ENCODE measurements at places on chromosomes 3 and 15. TPM values are rescaled to one million over a fixed set of nuclear protein-coding genes. Genes with fewer than 3 reads are reported as not detected.
A peak's percentile ranks its signal among the peaks of the same experiment; 100 is the strongest.

DNA sequence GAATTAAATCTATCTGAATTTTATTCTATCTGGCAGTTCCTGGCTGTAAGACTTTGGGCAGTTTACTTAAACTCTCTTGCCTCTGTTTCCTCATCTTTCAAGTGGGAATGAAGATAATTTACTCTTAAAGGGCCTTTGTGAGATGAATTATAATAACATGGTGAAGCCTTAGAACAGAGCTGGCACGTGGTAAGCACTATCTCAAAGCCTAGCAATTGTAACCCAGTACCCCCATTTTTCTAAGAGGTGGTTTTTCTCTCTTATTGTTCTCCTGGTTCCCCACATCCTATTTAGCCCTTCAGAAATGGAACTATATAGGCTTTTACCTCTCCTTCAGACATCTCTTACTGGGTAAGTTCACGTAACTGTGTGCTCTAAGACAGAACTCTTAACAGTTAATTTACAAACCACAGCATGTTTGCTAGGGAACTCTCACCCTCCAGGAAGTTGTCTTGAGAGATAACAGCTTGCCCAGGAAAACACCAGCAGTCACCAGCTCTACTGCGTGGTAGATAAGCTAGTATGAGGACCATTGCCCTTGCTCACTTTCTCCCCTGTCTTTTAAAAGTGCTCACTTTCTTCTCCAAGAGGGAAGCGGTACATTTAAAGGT is 12.3 kb upstream of the CRBN start:
- no peak for DNase-seq
- peaks cover 8% of the 10 kb centered on the region for H3K27me3 ChIP-seq
- H3K4me1 ChIP-seq, result no peaks in the 10 kb centered on the region
- no peak overlapping the region for H3K27ac ChIP-seq
- no peak overlapping the region for H3K4me3 ChIP-seq

DNA sequence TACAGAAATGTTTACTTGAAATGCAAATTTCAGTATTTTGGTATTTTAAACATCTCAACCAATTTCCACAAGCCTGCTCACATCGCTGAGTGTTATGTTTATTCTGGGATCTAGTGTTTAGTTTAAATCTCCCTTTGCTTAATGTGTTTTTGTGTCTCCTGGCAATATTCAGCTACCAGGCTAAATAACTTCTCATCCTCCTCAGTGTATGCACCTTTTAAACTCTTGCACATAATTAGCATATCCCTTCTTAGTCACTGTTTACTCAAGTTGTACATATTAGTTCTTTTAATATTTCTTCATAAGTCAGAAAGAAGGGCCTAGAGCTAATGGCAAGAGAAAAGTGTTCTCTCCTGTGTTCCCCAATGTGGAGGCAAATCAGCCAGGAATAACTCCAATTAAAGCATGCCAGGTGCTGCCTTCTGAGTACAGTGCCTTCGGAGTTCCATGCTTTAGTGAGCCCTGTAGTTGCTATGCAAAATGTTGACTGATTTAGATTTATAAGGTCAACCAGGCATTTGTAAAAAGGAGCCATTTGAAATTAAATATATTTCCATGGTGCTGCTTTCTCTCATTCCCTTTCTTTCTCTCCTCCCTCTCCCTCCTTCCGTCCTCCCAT is 234.3 kb downstream of the GAP43 start:
- H3K27ac ChIP-seq, result no peak overlapping the region
- no peaks in the 10 kb centered on the region for H3K4me1 ChIP-seq
- no peaks in the 10 kb centered on the region for H3K36me3 ChIP-seq
- no peak overlapping the region for H3K4me3 ChIP-seq
- no peak for DNase-seq

The CHDH gene
- polyA plus RNA-seq, result 0.03 TPM

GRCh38 chr3:32848215-32848614 is 30.4 kb downstream of the TRIM71 start:
- no peak for DNase-seq
- no peak overlapping the region for H3K27ac ChIP-seq
- H3K27me3 ChIP-seq, result no peaks in the 10 kb centered on the region

DNA sequence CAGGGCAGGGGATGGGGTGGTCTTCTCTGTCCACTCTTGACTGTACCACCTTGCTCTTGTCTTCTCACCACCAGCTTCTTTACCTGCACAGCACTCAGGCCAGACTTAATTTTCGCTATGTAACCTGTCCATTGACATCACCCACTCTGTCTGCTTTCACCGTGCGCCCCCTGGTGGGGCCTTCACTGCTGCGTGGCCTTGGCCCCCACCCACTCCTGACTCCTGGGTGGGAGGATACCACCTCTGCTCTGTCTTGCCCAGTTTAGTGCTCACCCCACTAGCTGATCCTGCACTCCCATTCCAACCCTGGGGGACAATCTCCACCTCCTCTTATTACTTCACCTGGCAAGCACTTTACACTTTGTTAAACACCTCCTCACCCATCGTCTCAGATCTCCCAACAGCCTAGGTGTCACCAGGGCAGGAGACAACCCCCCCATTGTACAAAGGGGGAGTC is 17.7 kb downstream of the PTH1R start:
- H3K27ac ChIP-seq, result no peak overlapping the region
- H3K4me3 ChIP-seq, result no peak overlapping the region
- DNase-seq, result peak; percentile 73
- no peaks in the 10 kb centered on the region for H3K36me3 ChIP-seq
- H3K4me1 ChIP-seq, result peaks cover 20% of the 10 kb centered on the region

The GABRR3 gene
- not detected for polyA plus RNA-seq

DNA sequence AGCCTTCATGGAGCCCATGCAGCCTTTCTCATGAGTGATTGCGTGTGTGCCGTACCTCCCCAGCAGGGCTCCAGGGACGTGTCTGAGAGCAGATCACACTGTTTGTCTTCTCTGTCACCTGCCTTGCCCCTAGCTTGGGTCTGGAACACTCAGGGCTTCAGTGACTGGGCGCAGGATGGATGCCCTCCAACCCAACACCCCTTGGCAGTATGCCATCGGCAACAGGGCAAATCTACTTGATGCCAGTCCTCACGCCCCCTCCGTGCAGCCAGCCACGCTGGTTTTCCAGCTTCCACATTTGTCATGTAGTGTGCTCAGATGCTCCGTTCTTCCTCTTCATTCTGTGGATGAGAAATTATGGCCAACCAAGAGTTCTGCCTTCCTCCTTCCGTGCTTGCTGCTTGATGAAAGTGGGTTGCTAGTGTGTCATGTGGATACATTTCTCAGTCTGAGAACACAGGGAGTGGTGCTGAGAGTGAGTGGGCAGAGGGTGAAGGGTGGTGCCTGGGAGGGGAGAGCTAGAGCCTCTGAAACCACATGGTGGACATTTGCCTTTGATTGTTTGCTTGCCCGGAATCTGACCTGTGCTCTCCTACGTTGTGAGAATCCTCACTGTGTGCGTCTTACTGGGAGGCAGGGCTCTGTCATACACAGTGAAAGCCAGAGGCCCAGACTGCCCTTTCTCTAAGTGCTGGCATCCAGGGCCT is 97.2 kb downstream of the FAM43A start:
- H3K36me3 ChIP-seq, result no peaks in the 10 kb centered on the region
- H3K4me3 ChIP-seq, result no peak overlapping the region
- no peak overlapping the region for H3K27ac ChIP-seq
- H3K27me3 ChIP-seq, result peaks cover 28% of the 10 kb centered on the region
- peaks cover under 1% of the 10 kb centered on the region for H3K4me1 ChIP-seq

The RCN2 gene
- 58.4 TPM for polyA plus RNA-seq

DNA sequence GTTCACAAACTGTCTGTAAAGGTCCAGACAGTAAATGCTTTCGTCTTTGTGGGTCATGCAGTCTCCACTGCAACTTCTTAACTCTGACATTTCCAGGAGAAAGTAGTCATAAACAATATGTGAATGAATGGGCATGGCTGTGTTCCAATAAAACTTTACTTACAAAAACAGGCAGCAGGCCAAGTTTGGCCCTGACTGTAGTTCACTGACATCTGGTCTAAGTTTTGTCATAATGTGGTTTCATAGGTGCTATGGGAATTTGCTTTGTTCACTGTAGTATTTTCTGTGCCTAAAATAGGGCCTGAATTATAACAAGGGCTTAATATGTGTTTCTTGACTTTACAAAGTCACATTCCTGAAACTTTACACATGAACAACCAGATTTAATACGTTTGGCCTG is 186.0 kb upstream of the KBTBD8 start:
- no peaks in the 10 kb centered on the region for H3K4me1 ChIP-seq
- DNase-seq, result no peak
- peaks cover 5% of the 10 kb centered on the region for H3K27me3 ChIP-seq
- no peaks in the 10 kb centered on the region for H3K36me3 ChIP-seq

DNA sequence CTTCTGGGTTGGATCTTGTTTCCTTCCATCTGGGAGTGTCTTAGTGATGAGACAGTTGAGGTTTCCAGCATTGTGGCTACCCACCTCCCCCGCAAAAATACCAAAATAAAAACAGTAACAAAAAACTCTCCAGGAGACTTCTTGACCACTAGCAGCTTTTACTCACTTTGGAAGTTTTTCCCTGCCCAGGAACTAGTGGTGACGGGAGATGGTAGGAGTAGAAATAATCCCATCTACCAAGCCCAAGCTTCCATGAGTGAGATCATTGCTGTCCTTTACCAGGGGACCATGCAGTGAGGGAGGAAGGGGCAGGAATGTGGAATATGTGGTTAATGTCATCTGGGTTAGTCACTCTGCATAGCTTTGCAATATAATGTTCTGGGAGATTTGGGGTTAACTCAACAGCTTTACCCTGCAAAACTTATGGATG is 187.7 kb downstream of the ITPR1 start:
- no peaks in the 10 kb centered on the region for H3K27me3 ChIP-seq
- no peak for DNase-seq
